AG04450 (cell line): ENCODE measurements at places on chromosomes 2 and 18.

GRCh38 chr2:104758199-104758620, 95.7 kb upstream of the POU3F3 start:
- no peak for DNase-seq

DNA sequence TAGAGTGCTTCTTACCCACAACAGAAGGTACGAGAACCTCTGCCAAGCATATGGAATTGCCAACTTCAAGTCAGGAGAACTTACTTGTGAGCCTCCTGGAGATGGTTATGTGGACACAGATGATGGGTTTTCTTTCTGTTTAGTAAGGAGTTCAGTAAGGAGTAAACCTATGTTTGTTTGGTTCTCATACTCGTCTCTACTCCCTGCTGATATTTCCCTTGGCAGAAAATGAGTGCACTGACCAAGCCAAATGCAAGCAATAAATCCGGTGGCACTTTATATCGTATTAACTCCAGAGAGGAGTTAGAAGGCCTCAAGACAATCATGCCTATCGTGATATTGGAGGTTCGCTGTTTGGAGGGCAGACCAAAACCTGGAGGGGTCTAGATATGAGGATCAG, 83.2 kb upstream of the CYP1B1 start:
- DNase-seq, result no peak

- DNase-seq, result no peak
These were observed 1.6 kb upstream of the RHOB start for GRCh38 chr2:20444993-20445910.

DNA sequence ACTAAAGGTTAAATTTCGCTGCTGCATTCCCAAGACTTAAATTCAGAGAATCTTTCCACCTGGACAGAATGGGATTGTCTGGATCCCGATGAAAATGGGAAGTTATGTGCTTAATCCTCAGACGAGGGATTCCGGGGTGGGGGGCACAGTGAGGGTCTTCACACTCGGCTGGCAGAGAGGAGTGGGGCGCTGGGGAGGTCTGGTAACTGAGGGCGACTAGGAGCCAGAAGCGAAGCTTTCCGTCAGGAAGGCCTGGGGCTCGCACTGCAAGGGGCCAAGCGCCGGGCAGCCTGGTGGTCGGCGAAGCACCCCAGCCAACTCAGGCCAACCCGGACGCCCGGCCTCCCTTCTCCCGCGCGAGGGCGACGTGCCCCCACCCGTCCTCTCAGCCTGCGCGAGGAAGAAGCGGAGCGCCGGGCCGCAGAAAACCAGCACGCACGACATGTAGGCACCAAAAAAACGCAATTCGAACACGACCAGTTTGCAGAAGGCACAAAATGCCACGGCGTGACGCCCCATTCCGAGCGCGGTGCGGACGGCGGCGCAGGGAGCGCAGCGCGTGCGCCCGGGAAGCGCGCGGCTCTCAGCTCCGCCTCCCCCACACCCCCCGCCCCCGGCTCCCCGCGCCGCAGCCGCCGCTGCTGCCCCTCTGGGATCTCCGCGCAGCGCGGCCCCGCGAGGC, 188.1 kb downstream of the ZEB2 start:
- no peak for DNase-seq

DNA sequence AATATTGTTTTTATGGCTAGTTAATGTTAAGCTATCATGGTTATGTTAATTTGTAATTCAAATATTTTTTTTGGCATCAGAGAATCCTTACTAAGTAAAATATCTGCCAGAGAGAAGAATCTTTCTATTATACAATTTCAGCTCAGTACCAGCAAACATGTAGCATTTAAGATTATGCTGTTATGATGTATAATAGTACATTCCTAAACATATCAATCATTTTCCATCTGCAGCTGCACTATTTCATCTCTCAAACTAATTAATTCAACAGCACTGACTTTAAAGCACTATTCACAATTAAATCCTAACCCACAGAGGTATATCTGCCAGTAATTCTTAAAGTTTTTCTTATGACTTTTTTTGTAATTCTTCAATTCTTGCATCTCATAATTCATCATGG, 250.6 kb downstream of the CD226 start:
- DNase-seq, result no peak

DNA sequence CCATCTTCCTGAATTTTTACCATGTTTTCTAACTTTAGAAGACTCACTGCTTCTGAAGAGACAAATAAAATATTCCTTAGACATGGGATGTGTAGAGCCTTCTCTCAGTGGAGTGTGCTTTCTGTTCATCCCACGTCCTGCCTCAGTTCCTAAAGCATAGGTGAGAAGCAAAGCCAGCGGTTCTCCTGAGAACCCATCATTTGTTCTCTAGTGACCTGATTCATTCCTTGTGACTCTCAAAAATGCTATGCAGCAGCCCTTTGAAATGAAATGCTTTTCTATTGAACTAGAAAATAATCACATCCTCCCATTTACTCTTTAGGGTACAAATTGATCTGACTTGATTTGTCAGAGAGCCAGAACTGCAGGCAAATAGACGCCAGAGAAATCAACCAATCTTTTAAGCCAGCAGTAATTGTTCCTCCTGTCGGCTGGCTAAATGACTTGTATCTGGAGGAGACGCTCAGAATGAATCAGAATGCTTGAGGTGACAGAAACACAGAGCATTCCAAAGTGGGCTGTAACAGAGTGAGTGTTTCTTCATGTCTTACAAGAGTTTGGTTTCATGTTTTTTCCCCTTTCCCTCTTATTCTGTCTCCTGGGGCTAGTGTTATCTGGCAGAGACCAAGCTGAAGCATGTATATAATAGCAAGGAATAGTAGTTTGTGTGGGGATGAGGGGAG, 81.3 kb upstream of the TMEM178A start:
- DNase-seq, result peak; percentile 26

- no peak for DNase-seq
These were observed 141.8 kb upstream of the ST6GAL2 start for GRCh38 chr2:107027810-107028209.

GRCh38 chr18:62814132-62814759, 98.9 kb downstream of the PHLPP1 start:
- DNase-seq, result no peak

DNA sequence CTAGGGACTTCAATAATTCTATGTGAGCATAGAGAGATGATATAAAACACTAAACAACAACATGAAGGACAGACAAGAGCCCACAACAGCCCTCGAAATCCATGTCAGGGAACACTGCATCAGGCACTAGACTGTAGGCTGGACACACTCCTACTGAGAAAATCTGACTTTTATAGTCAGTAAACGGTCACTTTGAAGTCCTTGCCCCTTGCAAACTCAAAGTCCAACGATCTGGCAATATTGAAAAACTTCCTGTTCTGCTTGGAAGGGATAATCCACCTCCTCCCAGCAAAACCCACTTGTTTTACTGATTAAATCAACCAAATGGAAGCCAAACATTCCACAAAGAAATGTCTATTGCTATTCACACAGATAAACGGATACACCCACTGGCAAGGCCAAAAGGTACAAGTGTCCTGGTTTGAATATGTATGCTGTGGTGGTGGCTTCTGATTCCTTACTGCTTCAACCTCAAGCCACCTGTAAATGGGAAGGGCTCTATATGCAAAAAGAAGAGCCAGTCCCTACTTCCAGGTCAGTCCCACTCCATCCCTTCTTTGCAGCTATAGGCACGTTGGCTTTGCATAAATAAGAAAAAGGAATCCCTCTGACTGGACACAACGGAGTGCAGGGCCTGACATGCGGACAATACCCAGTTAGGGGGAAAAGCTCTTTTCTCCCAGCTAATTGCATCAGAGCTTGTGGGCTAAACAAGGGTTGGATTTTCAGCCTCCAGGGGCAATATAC, 56.6 kb downstream of the STK39 start:
- DNase-seq, result no peak

GRCh38 chr2:190069936-190070696, 7.6 kb upstream of the MSTN start:
- peak; percentile 43 for DNase-seq

- no peak for DNase-seq
These were observed 155.4 kb upstream of the ZEB2 start for GRCh38 chr2:144675331-144675730.

GRCh38 chr2:96150007-96150640, 4.9 kb upstream of the DUSP2 start:
- no peak for DNase-seq

DNA sequence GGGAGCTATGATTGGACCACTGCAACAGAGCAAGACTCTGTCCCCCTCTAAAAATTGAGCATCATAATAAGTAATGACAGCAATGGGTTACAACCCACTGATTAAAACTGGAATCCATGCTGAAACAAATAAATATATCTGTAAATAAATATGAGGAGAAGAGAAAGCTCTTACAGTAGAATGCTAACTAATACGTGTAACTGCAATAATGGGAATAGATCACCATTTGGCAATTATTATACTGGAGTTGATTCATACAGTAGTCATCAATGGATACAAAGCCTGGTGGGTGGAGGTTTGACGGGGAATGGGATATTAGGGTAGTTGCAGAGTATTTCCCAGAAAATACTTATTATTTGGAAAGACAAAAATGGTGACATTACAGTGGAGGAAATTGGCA, 6.1 kb upstream of the INO80B start:
- no peak for DNase-seq

- DNase-seq, result no peak
These were observed 152.3 kb upstream of the ZSWIM2 start for GRCh38 chr2:187001248-187001647.
